ENCODE measurements at places on chromosomes 13 and 19. TPM values are rescaled to one million over a fixed set of nuclear protein-coding genes. Genes with fewer than 3 reads are reported as not detected.

PSG3 gene
- total RNA-seq = not detected

IGFL3 gene
- not detected for total RNA-seq

DNA sequence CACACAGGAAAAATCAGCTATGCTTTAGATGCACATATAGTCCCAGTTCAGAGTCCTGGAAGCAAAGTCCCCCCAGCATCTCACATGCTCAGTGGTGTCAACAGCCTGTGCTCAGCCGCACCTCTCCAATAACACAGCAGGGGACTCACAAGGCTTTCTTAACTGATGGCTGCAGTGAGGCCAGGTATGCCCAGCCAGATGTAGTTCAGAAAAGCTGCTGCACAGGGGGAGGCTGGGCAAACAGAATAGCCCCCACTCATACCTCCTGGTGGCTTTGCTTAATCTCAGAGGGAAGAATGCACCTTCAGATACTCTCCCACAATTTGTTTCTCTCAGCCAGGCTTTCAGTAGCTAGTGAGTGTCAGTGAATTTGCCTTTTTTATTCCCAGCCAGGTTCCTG is 33.4 kb downstream of the FAM124A start:
- DNase-seq = no peak

GRCh38 chr19:29644210-29644609 is 21.1 kb upstream of the PLEKHF1 start:
- DNase-seq = no peak

GRCh38 chr13:32882691-32883090 is 133.5 kb upstream of the KL start:
- no peak for DNase-seq
